ENCODE measurements at places on chromosomes 11 and 22. TPM values are rescaled to one million over a fixed set of nuclear protein-coding genes. Genes with fewer than 3 reads are reported as not detected.
A peak's percentile ranks its signal among the peaks of the same experiment; 100 is the strongest.

The GRM5 gene
- total RNA-seq, result not detected

The MFNG gene
- 95.5 TPM for total RNA-seq

- peaks cover 80% of the 10 kb centered on the region for H3K4me1 ChIP-seq
- DNase-seq, result no peak
- 0 out of 2 replicates have a peak overlapping the region, but pooled peaks have one; percentile 13 for H3K4me3 ChIP-seq
- H3K27me3 ChIP-seq, result no peaks in the 10 kb centered on the region
- H3K27ac ChIP-seq, result peak overlapping the region; percentile 99
- H3K36me3 ChIP-seq, result no peaks in the 10 kb centered on the region
These were observed 72.7 kb upstream of the ARFGAP3 start for GRCh38 chr22:42929838-42930155.

The MMP27 gene
- total RNA-seq, result not detected

The MUC5B gene
- total RNA-seq, result 1.5 TPM

GRCh38 chr22:22460635-22461034 lies 47.9 kb downstream of the ZNF280B start:
- H3K27me3 ChIP-seq, result no peaks in the 10 kb centered on the region
- H3K4me3 ChIP-seq, result no peak overlapping the region
- H3K4me1 ChIP-seq, result no peaks in the 10 kb centered on the region
- DNase-seq, result no peak

GRCh38 chr11:72684236-72684912 lies 10.2 kb upstream of the PDE2A start:
- H3K4me3 ChIP-seq, result no peak overlapping the region
- no peak overlapping the region for H3K27ac ChIP-seq
- DNase-seq, result no peak
- peaks cover 30% of the 10 kb centered on the region for H3K36me3 ChIP-seq

DNA sequence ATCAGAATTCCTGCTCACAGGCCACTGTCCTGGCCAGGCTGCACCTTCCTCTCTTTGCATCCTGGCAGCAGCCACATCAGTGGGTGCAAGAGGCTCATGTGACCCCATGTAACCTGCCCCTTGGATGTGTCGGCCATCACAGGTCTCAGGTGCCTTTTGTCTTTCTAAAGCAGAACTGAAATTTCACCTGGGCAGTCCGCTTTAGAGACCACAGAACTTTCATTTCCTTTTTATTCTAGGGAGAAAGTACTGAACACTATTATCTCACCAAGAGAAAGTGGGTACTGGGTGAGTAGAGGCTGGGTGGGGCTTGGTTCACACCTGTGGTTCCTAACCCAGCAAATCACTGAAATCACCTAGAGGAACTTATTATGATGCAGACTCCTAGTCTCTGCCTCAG lies 51.7 kb upstream of the NUP160 start:
- peak; percentile 75 for DNase-seq
- H3K27me3 ChIP-seq, result no peaks in the 10 kb centered on the region
- H3K36me3 ChIP-seq, result no peaks in the 10 kb centered on the region
- H3K4me1 ChIP-seq, result peaks cover 13% of the 10 kb centered on the region
- H3K27ac ChIP-seq, result peak overlapping the region; percentile 24
- H3K4me3 ChIP-seq, result no peak overlapping the region

- H3K36me3 ChIP-seq, result no peaks in the 10 kb centered on the region
- H3K4me3 ChIP-seq, result no peak overlapping the region
- DNase-seq, result no peak
- H3K4me1 ChIP-seq, result no peaks in the 10 kb centered on the region
- no peak overlapping the region for H3K27ac ChIP-seq
These were observed 123.8 kb upstream of the NTM start for GRCh38 chr11:131246663-131247062.

The PHOX2A gene
- not detected for total RNA-seq

GRCh38 chr11:20881328-20882079 lies 212.1 kb downstream of the NELL1 start:
- H3K4me3 ChIP-seq, result no peak overlapping the region
- H3K4me1 ChIP-seq, result no peaks in the 10 kb centered on the region
- no peak overlapping the region for H3K27ac ChIP-seq
- no peaks in the 10 kb centered on the region for H3K27me3 ChIP-seq
- H3K36me3 ChIP-seq, result no peaks in the 10 kb centered on the region

GRCh38 chr11:17369094-17369493 lies 17.5 kb downstream of the NCR3LG1 start:
- no peak for DNase-seq
- no peaks in the 10 kb centered on the region for H3K4me1 ChIP-seq
- H3K4me3 ChIP-seq, result no peak overlapping the region

- no peaks in the 10 kb centered on the region for H3K27me3 ChIP-seq
- no peaks in the 10 kb centered on the region for H3K4me1 ChIP-seq
- DNase-seq, result no peak
- H3K36me3 ChIP-seq, result peaks cover 11% of the 10 kb centered on the region
These were observed 110.0 kb upstream of the GAL start for GRCh38 chr11:68574308-68574707.

The SLC16A8 gene
- total RNA-seq, result not detected

DNA sequence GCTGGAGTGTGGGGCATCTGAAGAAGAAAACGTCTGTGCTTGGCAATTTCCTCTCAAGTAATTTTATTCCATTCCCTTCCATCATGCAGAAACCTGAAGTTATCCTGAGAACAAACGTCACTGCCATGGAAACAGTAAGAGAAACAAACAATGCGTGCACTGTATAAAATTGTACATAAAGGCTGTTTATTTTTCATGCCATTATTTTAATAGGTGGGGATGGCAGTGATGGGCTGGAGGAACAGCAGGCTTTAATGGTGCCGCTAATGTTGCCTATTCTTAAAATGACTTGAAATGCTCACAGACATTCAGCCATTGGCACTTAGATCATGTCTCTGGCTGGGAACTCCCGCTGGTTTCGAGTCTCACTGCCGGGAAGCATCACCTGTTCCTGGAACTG lies 7.5 kb upstream of the SEZ6L start:
- H3K4me3 ChIP-seq, result no peak overlapping the region
- DNase-seq, result no peak
- H3K4me1 ChIP-seq, result no peaks in the 10 kb centered on the region
- H3K27ac ChIP-seq, result no peak overlapping the region
- no peaks in the 10 kb centered on the region for H3K36me3 ChIP-seq

DNA sequence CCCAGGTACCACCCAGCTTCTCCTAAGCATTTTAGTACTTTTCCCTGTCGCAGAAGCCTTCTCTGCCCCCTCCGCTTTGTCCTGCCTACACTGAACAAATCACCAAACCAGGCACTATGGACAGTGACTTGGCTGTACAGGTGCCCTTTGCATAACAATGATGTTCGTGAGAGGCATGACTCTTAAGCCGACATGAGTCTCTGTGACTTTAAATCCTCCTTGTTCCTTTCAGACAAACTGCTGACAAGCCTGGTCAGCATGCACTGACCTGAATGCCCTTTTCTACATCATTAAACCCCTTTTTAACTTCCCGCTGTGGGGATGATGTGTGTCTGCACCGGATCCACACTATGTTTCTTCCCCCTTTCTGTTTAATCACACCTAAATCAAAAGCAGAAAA lies 16.6 kb downstream of the CAVIN3 start:
- H3K27ac ChIP-seq, result no peak overlapping the region
- peaks cover 2% of the 10 kb centered on the region for H3K27me3 ChIP-seq
- DNase-seq, result no peak
- H3K36me3 ChIP-seq, result no peaks in the 10 kb centered on the region
- no peak overlapping the region for H3K4me3 ChIP-seq

The OR2AG2 gene
- not detected for total RNA-seq

The APOL3 gene
- total RNA-seq, result 56.9 TPM

GRCh38 chr11:108534274-108534882 lies 36.2 kb upstream of the POGLUT3 start:
- no peak overlapping the region for H3K27ac ChIP-seq
- no peak for DNase-seq
- H3K4me3 ChIP-seq, result no peak overlapping the region
- H3K4me1 ChIP-seq, result no peaks in the 10 kb centered on the region
- no peaks in the 10 kb centered on the region for H3K27me3 ChIP-seq

GRCh38 chr22:44211256-44211945 lies 30.7 kb downstream of the PARVG start:
- H3K27me3 ChIP-seq, result no peaks in the 10 kb centered on the region
- DNase-seq, result no peak
- no peak overlapping the region for H3K4me3 ChIP-seq
- 0 out of 2 replicates have a peak, but pooled peaks cover 3% of the 10 kb centered on the region for H3K4me1 ChIP-seq

DNA sequence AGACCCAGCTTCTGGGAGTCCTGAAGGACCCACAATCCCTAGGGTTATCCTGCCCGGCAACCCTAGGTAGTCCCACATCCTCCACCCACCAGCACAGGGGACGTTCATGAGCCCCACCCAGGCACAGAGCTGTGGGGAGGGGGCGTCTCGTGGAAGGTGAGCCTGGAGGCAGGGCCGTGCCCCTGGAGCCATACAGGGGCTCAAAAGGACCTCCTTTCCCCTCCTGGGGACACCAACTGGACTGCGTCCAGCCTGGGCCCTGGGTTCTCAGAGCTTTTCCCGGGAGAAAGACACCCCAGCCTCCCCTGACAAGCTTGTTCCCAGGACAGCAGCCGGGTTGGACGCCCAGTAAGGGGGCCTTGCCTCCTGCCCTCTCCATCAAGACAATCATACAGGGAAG lies 78.4 kb downstream of the BRD1 start:
- no peak for DNase-seq
- no peaks in the 10 kb centered on the region for H3K36me3 ChIP-seq
- no peaks in the 10 kb centered on the region for H3K27me3 ChIP-seq
- H3K4me1 ChIP-seq, result no peaks in the 10 kb centered on the region
- no peak overlapping the region for H3K4me3 ChIP-seq

The DGCR2 gene
- total RNA-seq, result 25.9 TPM

DNA sequence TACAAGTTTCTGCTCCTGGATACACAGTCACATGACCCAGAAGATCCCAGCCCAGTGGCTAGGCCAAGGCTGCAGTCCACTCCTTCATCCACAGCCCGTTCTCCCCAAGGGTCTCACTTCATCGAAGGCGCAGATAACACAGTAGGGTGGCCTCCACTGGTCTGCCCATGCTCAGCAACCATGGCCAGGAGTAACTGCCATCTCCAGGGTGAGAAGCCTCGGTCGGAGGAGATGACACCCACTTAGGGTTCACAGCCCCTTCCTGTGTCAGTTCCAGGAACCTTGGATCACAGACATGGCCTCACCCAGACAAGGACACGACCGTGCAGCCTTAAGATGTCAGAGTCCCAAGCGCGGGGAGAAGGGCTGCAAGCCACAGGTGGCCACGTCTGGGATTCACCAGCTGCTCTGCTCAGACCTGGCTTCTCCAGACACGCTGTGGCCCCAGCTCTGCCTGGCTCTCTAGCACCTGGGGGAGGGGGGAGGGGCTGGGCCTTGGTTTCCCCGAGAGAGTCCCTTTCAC lies 2.6 kb downstream of the BET1L start:
- no peak for DNase-seq
- H3K27me3 ChIP-seq, result no peaks in the 10 kb centered on the region
- H3K4me3 ChIP-seq, result no peak overlapping the region

DNA sequence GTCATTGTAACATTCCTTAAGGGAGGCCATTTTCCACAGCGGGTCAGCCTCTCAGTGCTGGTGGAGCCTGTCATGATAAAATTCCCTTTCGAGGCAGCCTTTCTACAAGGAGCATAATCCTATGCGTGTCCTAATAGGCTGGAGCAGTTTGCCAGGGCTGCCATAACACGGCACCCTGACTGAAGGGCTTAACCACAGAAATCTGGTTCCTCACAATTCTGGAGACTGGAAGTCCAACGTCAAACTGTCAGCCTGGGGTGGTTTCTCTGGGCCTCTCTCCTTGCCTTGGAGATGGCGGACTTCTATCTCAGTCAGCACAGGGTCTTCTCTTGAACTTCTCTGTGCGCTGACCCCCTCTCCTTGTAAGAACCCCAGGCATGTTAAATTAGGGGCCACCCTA lies 1.4 kb upstream of the RGL4 start:
- no peaks in the 10 kb centered on the region for H3K27me3 ChIP-seq
- no peak overlapping the region for H3K4me3 ChIP-seq
- peaks cover 3% of the 10 kb centered on the region for H3K36me3 ChIP-seq
- no peak for DNase-seq

DNA sequence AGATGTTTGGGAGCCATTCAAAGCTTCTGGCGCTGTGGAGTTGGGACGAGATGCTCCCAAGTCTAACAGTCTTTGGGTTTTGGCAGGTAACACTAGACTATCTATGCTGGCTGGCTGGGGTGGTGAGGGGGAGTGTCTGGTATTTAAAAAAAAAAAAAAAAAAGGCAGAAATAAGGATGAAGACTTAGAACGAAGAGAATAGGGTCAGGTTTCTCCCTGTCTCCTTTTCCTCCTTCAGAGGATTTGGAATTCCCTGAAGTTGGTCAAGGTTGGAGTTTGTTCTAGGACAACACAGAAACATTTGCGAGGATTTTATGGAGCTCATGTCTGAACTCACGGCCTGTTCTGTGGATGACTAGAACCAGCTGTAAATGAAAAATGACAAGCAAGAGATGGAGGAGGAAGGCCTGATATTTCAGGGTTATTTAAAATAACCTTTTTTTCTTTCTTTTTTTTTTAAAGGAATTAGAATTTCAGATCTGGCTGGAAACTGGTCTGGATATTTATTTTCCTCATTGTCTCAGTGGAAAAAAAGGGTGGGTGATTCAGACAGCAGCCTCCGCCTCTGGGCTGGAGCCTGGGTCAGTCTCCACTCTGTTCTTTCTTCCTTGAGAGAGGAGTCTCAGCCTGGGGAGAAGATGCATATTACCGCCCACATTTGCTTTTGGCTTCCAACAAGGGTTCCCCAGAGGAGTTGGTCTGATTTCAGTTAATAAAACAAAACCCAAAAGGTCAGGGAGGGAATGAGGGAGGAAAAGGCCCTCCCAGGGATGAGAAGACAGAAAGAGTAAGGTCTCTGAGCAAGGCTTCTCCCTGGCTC lies 80.1 kb downstream of the USP35 start:
- H3K4me1 ChIP-seq, result no peaks in the 10 kb centered on the region
- no peak for DNase-seq
- no peak overlapping the region for H3K27ac ChIP-seq

DNA sequence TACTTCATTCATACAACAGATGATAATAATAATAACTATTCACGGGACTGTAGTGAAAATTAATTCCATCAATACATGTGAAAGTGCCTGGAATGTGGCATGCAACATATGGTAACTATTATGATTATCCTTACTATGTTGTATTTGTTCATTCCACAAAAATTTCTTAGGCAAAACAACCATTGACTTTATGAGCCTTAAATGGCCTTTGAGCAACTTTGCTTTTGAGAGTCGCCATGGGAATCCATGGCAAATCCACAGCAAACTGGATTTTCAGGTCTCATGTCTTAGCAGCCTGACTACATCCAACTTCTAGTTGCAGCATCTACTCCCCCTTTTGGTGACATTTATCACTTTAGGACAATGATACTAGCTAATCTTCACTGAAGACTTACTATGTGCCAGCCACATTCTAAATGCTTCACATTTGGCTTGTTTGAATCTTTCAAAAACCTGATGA lies 56.8 kb downstream of the SLC1A2 start:
- no peak overlapping the region for H3K4me3 ChIP-seq
- H3K4me1 ChIP-seq, result no peaks in the 10 kb centered on the region
- no peaks in the 10 kb centered on the region for H3K36me3 ChIP-seq
- no peak overlapping the region for H3K27ac ChIP-seq

The PHF21B gene
- 0.08 TPM for total RNA-seq

GRCh38 chr11:67174311-67174710 lies 55.2 kb downstream of the KDM2A start:
- no peak for DNase-seq
- no peaks in the 10 kb centered on the region for H3K27me3 ChIP-seq
- H3K36me3 ChIP-seq, result peaks cover 5% of the 10 kb centered on the region
- no peaks in the 10 kb centered on the region for H3K4me1 ChIP-seq
- H3K4me3 ChIP-seq, result no peak overlapping the region

Measured in GM12878 (cell line).